Caki2 (cell line): ENCODE measurements at places on chromosomes 3 and 15. TPM values are rescaled to one million over a fixed set of nuclear protein-coding genes. Genes with fewer than 3 reads are reported as not detected.
A peak's percentile ranks its signal among the peaks of the same experiment; 100 is the strongest.

XCR1 gene
- not detected in 2 replicates for total RNA-seq

CRABP1 gene
- total RNA-seq, result not detected in 2 replicates

PDIA5 gene
- 13.3 and 18.8 TPM in 2 replicates for total RNA-seq

PLXND1 gene
- total RNA-seq, result 29.0 and 74.1 TPM in 2 replicates

GPR149 gene
- not detected in 2 replicates for total RNA-seq

RETNLB gene
- not detected in 2 replicates for total RNA-seq

SI gene
- not detected in 2 replicates for total RNA-seq

ANKRD28 gene
- total RNA-seq, result 41.5 and 57.5 TPM in 2 replicates

FETUB gene
- total RNA-seq, result not detected in 2 replicates

FAM174B gene
- total RNA-seq, result 24.7 and 78.0 TPM in 2 replicates

RARB gene
- total RNA-seq, result 25.6 and 29.9 TPM in 2 replicates

DNA sequence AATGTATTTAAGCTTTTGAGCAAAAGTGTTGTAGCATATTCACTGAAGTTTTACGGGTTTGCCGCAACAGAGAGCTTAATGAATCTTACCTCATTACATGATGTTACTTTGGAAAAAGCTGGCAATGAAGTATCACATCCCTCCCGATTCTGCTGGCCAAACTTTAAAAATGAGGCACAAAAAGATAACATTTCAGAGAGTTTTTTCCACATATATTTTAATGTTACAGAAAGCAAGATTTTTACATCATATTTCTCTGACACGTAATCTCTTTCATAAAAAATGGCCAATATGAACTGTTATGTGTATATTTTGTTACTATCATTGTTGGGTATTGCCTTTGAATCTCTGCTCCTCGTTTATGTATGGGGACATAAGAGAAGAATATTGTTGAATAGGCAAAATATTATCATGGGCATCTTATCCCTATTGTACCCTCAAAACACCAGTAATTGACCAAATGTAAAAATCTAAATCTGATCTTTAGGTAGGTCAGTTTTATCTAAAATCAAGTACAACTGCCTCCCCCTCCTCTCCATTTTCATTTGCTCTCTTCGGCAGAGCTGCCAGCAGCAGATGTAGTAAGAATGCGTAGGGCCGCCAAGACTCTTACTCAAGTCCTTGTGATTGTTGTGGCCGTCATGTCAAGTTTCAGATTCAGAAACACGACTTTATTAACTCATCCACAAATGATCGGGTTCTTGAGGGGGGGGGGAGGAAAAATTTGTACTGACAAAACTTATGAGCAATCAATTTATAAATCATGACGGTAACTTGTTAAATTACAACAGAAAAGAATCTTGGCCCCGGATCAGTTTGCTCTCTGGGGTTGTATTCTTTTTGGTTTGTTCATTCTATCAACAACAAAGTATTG lies 106.7 kb upstream of the THRB start:
- no peak for DNase-seq

DNA sequence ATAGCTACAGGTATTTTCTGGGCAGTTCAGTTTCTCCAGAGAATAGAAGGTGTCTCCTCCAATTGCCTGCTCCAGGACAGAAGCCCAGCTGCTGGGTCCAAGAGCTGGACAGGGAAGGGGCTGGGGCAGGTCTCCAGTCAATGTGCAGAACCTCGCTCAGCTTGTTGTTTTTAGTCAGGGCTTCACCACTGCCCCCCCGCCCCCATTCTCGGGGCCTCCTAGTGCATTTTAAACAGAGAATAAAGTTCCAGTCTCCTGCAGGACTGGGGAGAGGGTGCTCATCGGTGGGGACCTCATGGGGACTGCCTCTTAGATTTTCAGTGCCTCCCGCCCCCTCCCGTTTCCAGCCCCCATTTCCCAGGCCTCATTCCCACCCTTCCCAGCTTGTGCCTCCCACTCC lies 216.6 kb downstream of the XXYLT1 start:
- DNase-seq, result no peak

DNA sequence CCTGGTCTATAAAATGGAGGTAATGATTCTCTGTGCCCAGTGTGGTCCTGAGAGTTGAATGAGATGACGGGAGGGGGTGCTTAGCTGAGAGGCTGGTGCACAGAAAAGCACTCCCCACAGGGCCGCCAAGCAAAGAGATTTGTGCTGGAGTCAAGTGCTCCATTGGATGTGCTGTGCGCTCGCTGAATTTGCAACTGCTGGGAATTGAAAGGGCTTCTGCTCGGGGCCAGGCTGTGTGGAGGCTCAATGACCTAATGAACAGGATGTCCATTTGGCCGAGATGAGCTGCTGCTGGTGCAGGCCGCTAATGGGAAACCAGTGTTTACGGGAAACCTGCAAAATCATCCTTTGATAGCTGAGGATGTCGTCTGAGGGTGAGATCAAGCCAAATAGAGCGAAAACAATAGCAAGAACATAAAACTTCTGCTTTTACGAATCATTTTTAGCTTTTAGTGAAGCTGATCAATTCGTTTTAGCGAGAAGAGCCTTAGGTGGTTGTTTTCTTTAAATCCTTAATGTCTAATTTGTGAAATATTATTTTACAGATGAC lies 211.7 kb downstream of the GABRG3 start:
- no peak for DNase-seq

DNA sequence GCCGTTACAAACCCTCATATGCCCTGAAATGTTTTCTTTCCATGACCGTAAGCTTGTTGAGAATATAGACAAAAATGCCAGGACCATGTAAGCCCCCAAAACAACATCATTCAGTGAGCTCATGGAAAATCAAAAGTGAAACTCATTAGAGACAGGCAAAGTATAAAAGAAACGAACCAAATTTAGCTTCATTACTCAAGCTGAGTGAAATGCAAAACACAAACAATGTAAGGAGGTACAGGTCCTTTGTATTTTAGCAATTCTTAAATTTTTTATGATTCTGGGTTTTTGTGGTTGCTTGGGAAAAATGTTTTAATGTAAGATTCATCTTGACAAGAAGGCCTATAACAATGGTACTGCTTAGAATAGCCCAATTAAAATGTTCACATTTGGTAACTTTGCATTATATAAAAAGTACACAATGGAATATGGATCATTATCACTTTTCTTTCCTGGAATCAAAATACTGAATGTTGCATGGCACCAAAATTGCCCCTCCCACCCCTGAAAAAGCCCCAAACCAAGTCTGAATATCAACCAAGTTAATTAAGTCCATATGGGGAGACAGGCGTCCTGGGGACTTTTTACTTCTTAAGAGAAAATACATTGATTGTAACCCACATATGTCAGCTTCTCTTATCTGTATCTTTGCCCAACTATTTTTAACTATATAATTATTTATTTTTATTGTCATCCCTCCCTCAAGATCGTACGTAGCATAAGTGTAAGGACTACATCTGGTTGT lies 247.7 kb upstream of the CDIN1 start:
- no peak for DNase-seq

DNA sequence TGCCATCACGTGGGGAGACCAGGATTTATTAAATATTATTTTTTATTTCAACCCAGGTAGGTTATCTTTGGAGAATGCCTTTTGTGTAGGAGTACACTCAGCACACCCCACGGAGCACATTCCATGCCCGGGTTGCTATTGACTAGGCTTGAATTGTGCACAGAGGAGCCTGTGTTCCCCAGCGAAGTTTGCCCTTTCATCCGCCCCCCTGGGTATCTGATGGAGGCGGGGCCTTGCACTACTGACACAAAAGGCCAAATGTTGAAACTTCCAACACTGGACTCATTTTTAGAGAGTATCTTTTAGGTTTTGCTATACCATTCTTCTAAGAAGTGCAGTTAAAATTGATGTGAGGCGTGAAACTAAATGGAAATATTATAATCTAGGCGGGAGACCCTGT lies 39.3 kb upstream of the PPP4R2 start:
- no peak for DNase-seq

- no peak for DNase-seq
These were observed 58.2 kb downstream of the FMN1 start for GRCh38 chr15:33136353-33136752.

GRCh38 chr15:52803467-52804306 lies 13.6 kb upstream of the ONECUT1 start:
- DNase-seq, result no peak

DNA sequence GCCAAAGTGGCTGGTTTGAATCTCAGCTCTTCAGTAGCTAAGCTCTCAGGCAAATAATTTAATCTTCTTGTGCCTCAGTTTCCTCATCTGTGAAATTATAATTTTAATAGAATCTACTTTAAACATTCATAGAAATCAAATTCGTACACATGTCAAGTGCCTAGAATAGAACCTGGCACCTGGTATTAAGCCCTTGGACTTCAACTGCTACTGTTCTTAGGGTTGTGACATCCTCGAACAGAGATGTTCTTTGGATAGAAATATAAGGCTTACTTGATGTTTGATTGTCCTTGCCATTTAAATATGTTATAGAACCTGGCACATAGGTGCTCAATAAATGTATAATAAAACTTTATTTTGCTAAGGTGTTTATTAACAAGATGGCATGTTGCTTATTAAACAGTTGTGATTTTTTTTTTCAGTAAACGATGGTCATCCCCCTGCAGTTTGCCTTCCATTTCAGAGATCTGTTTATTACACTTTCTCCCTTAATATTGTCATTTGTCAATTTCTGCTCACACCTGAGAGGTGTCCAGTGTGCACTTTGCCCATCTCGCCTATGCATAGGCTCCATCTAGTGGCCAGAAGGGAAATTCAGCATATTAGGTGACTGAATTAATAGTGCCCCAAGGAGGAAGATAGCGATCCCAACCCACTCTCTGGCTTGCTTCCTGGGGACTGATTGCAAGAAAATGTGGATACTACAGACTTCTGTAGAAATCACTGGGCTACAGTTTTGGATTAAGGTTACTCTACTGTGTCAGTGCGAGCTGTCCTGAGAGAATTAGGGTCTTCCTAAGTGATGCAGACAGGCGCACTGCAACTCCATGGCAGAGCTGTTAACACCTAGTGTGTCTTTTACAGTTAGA lies 10.7 kb downstream of the IGF1R start:
- peak; percentile 55 for DNase-seq

GRCh38 chr3:44419116-44419922 lies 58.2 kb downstream of the ZNF445 start:
- DNase-seq, result no peak

DNA sequence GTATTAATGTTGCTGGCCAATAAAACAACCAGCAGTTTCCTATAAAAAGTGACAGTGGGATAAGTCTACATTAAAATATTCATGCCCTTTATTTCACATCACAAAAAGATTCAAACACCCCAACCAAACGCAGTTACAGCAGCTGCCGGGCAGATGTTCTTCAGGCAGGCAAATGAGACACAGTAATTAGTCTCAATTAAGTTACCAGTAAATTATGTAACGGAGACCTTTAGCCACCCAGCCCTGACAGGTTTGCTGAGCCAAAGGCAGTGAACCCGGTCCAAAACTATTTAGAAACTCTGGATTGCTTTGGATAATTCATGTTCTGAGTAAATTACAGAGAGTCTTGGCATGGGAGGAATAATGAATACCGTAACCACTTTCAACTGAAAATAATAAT lies 289.2 kb upstream of the LYSMD4 start:
- DNase-seq, result no peak

GRCh38 chr3:44329946-44330345 lies 8.6 kb upstream of the TCAIM start:
- no peak for DNase-seq

GRCh38 chr3:73385568-73385967 lies 239.2 kb downstream of the PDZRN3 start:
- DNase-seq, result no peak

- no peak for DNase-seq
These were observed 210.0 kb downstream of the NFKBIZ start for GRCh38 chr3:102059145-102059943.

- DNase-seq, result no peak
These were observed 48.3 kb upstream of the CGNL1 start for GRCh38 chr15:57327985-57328471.

DNA sequence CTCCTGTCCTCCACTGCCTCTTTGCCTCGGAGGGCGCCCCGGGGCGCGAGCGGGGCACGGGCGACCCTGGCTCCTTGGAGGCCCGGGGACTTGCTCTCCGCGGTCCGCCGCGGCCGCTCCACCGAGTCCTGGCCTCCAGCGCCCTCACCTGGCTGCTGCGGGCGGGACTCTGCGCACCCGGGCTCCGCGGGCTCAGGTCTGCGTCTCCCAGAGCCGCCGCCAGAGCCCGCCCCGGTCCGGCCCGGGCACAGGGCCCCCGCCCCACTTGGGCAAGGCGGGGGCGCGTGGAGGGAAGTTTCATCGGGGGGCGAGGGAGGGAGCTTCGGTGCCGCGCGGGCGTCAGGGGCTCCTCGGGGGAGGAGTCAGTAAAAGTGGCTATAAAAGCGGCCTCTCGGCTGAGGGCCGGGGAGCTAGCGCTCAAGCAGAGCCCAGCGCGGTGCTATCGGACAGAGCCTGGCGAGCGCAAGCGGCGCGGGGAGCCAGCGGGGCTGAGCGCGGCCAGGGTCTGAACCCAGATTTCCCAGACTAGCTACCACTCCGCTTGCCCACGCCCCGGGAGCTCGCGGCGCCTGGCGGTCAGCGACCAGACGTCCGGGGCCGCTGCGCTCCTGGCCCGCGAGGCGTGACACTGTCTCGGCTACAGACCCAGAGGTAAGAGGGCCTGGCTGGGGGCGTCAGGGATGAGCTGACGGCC lies at the start of gene CEMIP:
Gene CEMIP, plus strand, starts transcription at position 407 of the 694 bp plus-strand sequence. CDS start 94,510 bp downstream, outside the sequence.
- peak; percentile 67 for DNase-seq

- DNase-seq, result no peak
These were observed 6.7 kb downstream of the VIPR1 start for GRCh38 chr3:42509111-42509510.

DNA sequence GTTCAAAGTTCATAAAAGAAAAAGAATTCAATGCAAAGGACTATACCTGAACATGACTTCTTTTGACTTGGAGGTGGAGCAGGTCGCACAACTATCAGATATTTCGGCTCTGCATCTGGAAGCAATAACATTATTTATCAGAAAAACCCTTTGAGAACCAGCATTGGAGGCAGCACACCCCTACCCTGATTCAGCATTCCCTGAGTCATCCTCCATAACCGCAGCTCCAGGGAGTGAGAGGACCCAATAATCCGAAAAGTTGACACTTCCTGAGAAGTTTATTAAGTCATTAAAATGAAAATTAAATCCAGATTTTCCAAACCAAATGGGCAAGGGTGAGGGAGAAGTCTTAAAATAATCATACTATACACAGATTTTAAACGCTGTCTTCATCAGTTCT lies 90.6 kb downstream of the ABI3BP start:
- DNase-seq, result no peak
